ENCODE measurements at places on chromosomes 12 and 14. TPM values are rescaled to one million over a fixed set of nuclear protein-coding genes. Genes with fewer than 3 reads are reported as not detected.

- DNase-seq: no peak
Measured at GRCh38 chr14:64758691-64759554, 54.7 kb downstream of the PLEKHG3 start.

DNA sequence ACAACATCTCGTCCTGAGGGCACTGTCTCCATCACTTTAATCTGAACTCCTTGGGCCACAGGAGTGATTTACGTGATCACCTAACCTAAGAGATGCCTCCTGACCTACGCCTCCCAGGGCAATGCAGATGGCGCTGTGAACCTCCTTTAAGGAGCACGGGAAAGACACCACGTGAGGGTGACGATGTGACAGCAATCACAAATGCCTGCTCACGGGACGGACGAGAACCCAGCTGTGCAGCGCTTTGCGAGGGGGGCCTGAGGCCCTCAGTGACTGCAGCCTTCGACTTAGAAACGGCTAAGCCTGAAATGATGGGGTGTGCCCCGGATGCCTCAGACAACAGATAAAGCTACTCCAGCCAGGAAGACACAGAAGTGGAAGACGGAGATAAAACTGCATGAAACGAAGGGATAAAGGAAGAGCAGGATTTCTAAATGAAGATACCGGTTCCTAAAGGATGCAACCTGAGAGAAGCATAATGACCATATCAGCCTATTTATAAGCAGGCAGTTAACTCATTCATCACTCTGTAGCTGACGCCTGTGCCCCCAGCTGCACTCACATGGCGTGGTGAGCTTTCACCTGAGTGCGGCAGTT, 13.9 kb upstream of the GOLGA3 start:
- DNase-seq: no peak

GRCh38 chr14:84882830-84883229, 647.1 kb upstream of the FLRT2 start:
- no peak for DNase-seq

- DNase-seq: no peak
Measured at GRCh38 chr14:60215127-60215444, 33.9 kb upstream of the PPM1A start.

GRCh38 chr12:27672643-27673042, 23.6 kb upstream of the REP15 start:
- no peak for DNase-seq

ACRBP gene
- 0.31 TPM for total RNA-seq

DNA sequence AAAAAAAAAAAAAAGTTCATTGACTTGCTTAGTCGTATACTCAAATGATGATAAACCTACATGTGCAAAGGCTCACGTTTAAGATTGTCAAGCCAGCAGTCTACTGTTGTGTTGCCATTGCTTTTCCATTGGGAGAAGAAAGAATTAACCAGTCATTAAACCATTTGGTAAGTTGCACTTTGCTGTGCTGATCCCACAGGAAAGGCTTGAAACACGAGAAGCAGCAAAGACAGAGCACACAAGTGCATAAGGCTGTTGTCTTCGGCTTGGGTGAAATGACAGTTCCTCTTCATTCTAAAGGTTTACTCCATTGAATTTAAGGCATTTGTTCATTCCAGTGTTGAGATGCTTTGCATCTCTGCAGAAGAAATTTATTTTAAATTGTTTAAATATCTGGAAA, 50.1 kb downstream of the ZC3H14 start:
- no peak for DNase-seq

SLC25A47 gene
- 0.37 TPM for total RNA-seq

RAPGEF3 gene
- 44.1 TPM for total RNA-seq

KRT74 gene
- total RNA-seq: not detected

GRCh38 chr14:104293851-104294627, 155.7 kb downstream of the KIF26A start:
- peak; percentile 6 for DNase-seq

CCDC177 gene
- not detected for total RNA-seq

- peak; percentile 16 for DNase-seq
Measured at GRCh38 chr12:14836336-14837210, 6.8 kb downstream of the ART4 start.

- no peak for DNase-seq
Measured at GRCh38 chr14:24334431-24335291, at the start of gene ADCY4. ADCY4 (minus strand) TSS chr14:24335071; CDS start chr14:24334652, 419 bp downstream.

ARMH4 gene
- not detected for total RNA-seq
